Fibroblast of skin of right quadriceps (primary cell): ENCODE measurements at places on chromosomes 2 and 18.

DNA sequence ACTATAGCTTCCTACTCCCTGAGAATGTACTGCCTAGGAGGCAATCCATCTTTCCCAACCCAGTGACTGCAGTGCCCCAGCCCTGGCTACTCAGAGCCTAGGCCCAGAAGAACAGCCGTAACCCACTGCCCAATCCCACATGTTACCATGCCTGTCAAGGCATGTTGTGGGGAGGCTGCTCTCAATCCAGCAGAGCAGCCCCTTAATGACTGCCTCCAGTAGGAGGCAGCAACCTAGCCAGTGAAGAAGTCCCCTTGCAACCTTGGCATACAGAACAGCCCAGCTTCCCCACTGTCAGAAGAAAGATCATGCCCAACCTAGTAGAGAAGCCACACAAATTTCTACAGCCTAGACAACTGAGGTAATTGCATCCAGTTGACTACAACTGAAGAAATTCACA lies 44.2 kb upstream of the CDH7 start:
- DNase-seq, result no peak

GRCh38 chr2:240732911-240733622 lies 41.4 kb downstream of the AQP12A start:
- DNase-seq, result no peak

GRCh38 chr18:49321797-49322461 lies 138.5 kb downstream of the DYM start:
- peak; percentile 77 for DNase-seq

GRCh38 chr2:60523963-60524362 lies 29.5 kb downstream of the BCL11A start:
- DNase-seq, result no peak

- DNase-seq, result no peak
Observed at GRCh38 chr18:48351216-48352050, 57.8 kb downstream of the ZBTB7C start.

DNA sequence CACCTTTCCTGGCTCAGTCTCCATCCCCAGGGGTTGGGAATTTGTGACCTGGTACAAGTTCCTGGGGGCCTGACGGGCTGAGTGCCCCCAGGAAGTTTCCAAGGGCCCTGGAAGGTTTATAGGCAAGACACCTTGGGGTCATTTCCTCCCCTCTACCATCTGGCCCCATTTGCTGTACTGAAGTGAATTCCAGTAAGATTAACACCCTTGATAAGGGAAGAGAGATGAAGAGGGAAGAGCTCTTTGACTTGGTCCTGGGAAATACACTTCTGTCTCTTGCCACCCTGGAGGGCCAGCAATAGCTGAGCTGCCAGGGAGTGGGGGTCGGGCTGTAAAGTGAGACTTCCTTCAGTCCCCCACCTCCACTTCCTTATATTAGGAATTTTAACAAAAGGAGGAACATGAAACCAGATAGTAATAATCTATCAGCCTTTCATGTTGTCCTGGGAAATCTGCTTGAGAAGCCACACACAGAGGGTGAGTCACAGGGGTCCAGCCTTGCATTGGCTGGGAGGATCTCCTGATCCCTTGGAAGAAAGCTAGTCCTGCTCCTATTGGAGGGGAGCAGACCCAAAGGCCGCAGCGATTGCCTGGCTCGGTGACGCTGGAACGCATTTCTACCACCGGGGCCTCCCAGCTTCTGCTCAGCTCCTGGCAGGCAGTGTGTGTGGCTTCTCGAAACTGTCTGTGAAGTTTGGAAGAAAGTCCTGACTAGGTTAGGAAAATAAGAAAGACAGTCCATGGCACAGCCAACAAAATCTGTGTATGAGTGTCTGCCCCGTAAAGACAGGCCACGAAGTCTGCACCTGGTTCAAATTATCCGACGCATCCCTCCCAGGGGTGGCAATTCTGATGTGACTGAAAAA lies 87.3 kb downstream of the ACAA2 start:
- peak; percentile 99 for DNase-seq

DNA sequence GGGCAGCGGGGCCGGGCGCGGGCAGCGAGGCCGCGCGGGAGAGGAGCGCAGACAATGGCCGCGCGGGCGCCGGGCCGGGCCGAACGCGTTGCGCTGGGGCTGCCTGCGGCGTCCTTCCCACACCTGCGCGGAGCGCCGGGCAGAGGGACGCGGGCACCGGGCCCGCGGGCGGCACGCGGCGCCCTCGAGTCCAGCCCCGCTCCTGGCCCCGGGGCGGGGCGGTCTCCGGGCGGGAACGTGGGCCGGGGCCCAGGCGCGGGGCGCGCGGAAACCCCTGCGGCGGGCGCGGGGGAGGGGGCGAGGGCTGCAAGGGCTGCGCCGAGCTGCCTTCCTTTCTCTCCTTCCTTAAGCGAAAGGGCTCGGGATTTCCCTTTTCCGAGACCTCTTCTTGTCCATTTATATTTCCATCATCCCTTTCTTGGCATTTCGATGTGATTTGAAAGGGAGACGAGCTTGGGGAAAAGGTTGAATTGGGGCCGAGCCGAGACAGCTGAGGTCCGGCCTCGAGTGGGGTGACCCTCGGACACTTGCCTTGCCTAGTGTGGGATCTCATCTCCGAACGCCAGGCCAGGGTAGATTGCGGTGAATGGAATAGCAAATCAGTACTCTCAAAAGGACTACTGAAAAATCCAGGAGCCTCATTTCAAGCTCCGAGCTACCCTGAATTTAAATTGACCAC lies 676 bp downstream of the KLHL23 start:
- no peak for DNase-seq

GRCh38 chr2:102724553-102724952 lies 37.3 kb upstream of the TMEM182 start:
- no peak for DNase-seq

- DNase-seq, result peak; percentile 32
Observed at GRCh38 chr18:23136326-23137096, 1.2 kb downstream of the CABLES1 start.

DNA sequence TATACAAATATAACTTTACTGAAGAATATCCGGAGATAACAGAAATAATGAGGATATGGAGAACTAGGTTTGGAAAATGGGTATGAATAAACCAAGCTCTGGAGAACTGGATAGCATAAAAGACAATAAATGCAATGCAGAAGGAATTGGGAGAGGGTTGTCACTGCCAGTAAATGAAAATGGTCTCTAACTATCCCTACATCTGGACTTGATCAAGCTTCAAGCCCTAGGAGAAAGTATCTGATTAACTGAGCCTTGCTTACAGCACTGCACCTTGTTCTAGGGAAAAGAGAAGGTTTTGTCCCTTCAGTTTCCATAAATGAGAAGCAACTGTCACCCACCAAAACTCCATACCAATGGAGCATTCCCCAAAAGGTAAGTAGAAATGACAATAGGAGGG lies 514.6 kb upstream of the ZEB2 start:
- DNase-seq, result no peak

DNA sequence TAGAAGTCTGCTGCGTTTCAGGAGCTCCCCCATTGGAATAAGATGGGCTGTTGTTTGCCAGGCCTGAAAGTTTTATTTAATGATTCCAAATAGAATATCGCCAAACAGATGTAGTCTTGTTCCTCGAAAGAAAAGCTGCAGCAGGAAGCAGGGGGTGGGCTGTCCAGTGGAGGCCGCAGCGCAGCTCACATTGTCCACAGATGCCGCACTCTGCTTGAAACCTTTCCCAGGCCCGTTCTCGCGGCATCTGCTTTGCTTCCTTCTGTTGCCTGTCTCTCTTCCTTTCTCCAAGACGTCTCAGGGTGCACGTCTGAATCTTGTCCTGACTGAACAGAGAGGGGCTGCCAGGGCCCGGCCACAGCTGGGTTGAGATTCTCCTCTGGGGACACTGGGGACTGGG lies 12.4 kb upstream of the IGFBP2 start:
- DNase-seq, result peak; percentile 42

- DNase-seq, result no peak
Observed at GRCh38 chr2:235480614-235481013, 13.2 kb upstream of the AGAP1 start.
